Hematopoietic multipotent progenitor cell (in vitro differentiated cells): ENCODE measurements at places on chromosomes 1 and 21.

DNA sequence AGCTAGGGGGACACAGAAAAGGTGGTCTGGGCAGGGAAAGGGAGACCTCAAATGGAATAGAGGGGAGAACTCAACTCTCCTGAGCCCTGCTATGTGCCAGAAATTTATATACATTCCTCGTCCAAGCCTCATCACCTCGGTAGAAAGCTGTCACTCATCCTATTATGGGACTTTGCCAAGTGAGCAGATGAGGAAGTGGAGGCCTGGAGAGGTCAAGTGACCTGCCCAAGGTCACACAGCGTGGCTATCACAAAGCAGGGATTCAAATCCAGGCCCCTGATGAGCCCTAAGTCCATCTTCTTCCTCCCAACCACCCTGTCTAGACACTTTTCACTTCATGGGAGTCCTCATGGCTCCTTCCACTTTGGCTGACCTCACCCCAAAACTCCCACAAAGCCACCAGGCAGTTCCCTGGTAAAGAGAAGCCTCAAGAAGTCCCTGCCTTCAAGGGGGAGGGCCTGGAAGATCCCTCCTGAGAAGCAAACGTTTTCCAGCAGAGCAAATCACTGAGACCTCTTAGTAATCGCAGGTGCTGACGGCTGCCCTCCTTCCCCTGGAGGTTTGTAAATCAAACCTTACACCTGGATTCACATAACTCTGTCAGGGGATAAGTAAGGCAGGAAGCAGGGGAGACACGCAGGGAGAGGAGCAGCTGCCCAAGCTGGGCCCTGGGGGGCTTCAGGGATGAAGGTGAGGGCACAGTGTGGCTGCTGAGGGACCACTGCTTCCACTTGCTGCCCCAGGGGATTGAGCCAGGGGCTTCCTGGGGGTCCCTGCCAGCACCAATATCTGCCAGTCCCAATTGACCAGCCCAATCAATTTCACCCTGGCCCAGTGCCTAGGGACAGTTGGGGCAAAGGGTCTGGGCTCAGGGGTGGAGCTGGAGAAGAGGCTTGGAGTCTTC lies 351.2 kb downstream of the MATN1 start:
- no peak for DNase-seq

- DNase-seq, result no peak
These were observed 7.8 kb upstream of the PROX1 start for GRCh38 chr1:213979751-213980586.

DNA sequence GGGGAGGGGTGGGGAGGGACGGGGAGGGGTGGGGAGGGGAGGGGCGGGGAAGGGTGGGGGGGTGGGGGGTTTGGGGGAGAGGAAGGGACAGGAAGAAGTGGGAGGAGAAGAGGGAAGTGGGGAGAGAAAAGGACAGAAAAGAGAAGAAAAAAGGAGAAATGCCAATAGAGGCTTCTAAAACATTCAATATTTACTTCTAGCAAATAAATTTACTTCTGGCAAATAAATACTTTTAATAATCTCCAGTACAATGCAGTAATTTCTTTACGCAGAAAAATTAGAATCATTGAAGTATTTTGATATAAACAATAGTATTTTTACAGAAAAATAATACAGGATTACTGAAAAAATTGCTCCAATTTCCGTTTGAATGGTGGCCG lies 9.4 kb upstream of the GPR161 start:
- DNase-seq, result no peak

GRCh38 chr1:57959531-57960241 lies 535.8 kb upstream of the DAB1 start:
- DNase-seq, result no peak

GRCh38 chr1:145889722-145890121 lies 4.1 kb upstream of the ANKRD35 start:
- DNase-seq, result no peak
